ENCODE measurements at places on chromosomes 3 and 15. TPM values are rescaled to one million over a fixed set of nuclear protein-coding genes. Genes with fewer than 3 reads are reported as not detected.
A peak's percentile ranks its signal among the peaks of the same experiment; 100 is the strongest.

GRCh38 chr3:187624588-187624987 is 45.6 kb downstream of the SST start:
- H3K4me3 ChIP-seq: no peak overlapping the region
- no peak for DNase-seq
- H3K36me3 ChIP-seq: no peaks in the 10 kb centered on the region
- no peaks in the 10 kb centered on the region for H3K27me3 ChIP-seq
- no peak overlapping the region for H3K27ac ChIP-seq
- H3K4me1 ChIP-seq: no peaks in the 10 kb centered on the region

DNA sequence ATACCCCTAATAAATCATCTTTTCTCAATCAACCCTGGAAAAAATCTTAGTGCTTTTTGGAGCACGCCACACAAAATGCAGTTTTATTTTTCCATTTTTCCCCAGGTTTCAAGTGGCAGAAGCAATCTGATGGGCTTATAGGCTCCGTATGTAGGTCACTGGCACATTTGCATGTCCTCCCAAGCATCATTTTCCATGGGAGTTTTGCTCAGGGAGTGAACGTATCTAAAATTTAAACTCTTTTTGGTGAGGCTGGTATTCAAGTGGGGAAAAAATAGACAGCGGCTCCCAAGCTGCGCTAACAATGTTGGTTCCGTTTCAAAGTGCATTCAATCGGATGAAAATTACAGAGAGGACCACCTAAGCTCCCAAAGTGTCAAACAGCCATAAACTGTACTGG is 233.4 kb downstream of the MEX3B start:
- H3K27me3 ChIP-seq: no peaks in the 10 kb centered on the region
- H3K36me3 ChIP-seq: no peaks in the 10 kb centered on the region
- H3K4me1 ChIP-seq: no peaks in the 10 kb centered on the region
- DNase-seq: no peak
- no peak overlapping the region for H3K4me3 ChIP-seq
- no peak overlapping the region for H3K27ac ChIP-seq

The C3orf20 gene
- 0.18 TPM for total RNA-seq

- peak overlapping the region; percentile 66 for H3K27ac ChIP-seq
- H3K4me1 ChIP-seq: peaks cover 35% of the 10 kb centered on the region
- H3K4me3 ChIP-seq: peak overlapping the region; percentile 81
- no peaks in the 10 kb centered on the region for H3K36me3 ChIP-seq
- DNase-seq: peak; percentile 71
Observed at GRCh38 chr3:187741403-187742350, 3.6 kb downstream of the BCL6 start.

DNA sequence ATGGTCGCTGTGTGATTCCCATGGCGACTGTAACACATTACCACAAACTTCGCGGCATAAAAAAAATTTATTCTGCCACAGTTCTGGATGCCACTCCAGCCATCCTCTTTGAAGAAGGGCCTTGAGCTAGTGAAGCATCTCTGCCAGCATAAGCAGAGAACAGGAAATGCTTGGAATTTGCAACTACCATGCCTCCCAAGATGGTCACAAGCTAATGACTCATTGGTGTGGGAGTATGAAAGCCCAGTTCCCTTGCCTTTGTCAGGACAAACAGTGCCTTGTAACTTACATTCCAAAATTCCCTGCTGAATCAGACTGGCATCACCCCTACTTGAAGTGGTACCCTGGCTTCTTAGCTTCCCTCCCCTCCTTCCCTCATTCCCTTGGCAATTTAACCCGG is 129.7 kb downstream of the PROS1 start:
- no peaks in the 10 kb centered on the region for H3K36me3 ChIP-seq
- H3K27me3 ChIP-seq: no peaks in the 10 kb centered on the region
- DNase-seq: no peak
- no peaks in the 10 kb centered on the region for H3K4me1 ChIP-seq
- H3K4me3 ChIP-seq: no peak overlapping the region
- H3K27ac ChIP-seq: no peak overlapping the region

The SLC28A2 gene
- total RNA-seq: not detected

The MST1R gene
- 0.83 TPM for total RNA-seq

The IMPDH2 gene
- 448 TPM for total RNA-seq

- peaks cover 42% of the 10 kb centered on the region for H3K4me1 ChIP-seq
- peak overlapping the region; percentile 35 for H3K4me3 ChIP-seq
- H3K27ac ChIP-seq: no peak overlapping the region
- no peaks in the 10 kb centered on the region for H3K36me3 ChIP-seq
- no peak for DNase-seq
Observed at GRCh38 chr3:16482194-16482769, 31.2 kb downstream of the RFTN1 start.

The TFG gene
- total RNA-seq: 50.6 TPM

DNA sequence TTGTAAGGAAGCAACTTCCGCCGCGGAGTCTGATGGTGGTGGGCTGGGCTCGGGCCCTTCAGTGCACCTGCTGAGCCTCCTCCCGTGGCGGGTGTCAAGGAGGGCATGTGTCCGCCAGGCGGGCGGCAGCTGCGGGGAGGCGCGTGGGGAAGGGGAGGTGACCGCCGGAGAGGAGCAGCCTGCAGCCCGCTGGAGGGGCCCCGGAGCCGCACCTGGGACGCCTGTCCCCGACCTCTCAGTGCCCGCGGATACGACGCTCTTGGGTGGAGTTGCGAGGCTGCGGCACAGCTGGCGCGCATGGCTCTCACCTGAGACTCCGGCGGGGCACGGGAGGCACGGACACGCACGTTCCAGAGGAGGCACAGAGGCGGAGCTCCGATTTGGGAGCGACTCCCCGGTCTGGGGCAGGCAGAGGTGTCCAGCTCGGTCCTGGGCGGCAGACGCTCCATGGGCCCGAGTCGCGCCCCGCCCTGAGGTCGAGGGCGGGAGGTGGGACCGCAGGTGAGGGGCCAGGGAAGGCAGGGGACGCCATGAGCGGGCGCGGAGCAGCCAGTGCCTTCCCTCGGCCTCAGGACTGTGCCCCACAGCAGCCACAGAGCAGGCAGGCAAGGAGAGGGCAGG is 50.2 kb upstream of the PRR20G start:
- H3K27ac ChIP-seq: no peak overlapping the region
- H3K27me3 ChIP-seq: no peaks in the 10 kb centered on the region
- H3K4me1 ChIP-seq: no peaks in the 10 kb centered on the region
- no peaks in the 10 kb centered on the region for H3K36me3 ChIP-seq
- H3K4me3 ChIP-seq: no peak overlapping the region
